ENCODE measurements at places on chromosomes 16 and 17. TPM values are rescaled to one million over a fixed set of nuclear protein-coding genes. Genes with fewer than 3 reads are reported as not detected.

CA7 gene
- total RNA-seq, result 0.20 TPM

KCNH6 gene
- not detected for total RNA-seq

ZNF232 gene
- 11.1 TPM for total RNA-seq

SRSF2 gene
- 468 TPM for total RNA-seq

PTRH2 gene
- 27.4 TPM for total RNA-seq

ADCY9 gene
- 8.9 TPM for total RNA-seq

TSPOAP1 gene
- total RNA-seq, result 76.8 TPM
